ENCODE measurements at places on chromosomes 11 and 22.

GRCh38 chr11:104105155-104105554 lies 58.8 kb downstream of the PDGFD start:
- DNase-seq: no peak

DNA sequence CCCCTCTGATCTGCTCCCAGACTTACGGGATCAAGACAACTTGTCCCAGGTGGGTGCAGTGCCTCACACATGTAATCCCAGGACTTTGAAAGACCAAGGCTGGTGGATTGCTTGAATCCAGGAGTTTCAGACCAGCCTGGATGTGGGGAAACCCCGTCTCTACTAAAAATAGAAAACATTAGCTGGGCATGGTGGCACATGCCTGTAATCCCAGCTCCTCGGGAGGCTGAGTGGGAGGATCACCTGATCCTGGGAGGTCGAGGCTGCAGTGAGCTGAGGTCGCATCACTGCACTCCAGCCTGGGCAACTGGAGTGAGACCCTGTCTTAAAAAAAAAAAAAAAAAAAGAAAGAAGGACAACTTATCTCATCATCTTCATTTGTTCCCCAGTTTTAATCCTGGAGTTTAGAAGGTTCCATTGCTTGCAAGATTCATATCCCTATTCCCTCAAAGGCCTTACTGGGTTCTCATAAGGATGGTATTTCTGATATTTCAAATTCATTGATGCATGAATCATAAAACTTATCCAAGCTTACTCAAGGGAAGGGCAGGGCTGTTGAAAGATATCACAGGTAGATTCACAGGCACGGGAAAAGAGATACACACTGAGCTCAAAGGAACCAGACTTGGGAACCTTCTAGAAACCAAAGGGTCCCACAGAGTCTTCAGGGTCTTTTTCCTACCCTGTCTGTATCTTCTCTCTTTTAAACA lies 14.6 kb downstream of the ENDOD1 start:
- no peak for DNase-seq

GRCh38 chr11:22304337-22304961 lies 33.7 kb upstream of the SLC17A6 start:
- peak; percentile 25 for DNase-seq

DNA sequence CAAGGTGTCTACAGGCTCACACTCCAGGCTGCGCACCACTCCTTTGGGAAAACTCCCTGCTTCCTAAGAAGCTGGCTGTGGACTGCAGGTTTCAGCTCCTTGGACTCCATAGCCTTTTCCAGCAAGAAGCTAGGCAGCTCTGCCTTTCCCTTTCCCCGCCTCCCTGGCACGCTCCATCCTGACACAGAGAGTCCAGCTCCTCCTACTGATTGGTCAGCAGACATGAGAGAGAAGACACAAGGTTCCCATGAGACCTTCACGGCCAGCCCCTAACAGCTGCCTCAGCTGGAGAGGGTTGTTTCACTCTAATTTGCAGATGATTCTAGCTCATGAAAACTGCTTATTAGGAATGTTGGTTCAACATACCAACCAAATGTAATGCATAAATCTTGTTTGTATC lies 27.6 kb downstream of the TENM4 start:
- DNase-seq: no peak

DNA sequence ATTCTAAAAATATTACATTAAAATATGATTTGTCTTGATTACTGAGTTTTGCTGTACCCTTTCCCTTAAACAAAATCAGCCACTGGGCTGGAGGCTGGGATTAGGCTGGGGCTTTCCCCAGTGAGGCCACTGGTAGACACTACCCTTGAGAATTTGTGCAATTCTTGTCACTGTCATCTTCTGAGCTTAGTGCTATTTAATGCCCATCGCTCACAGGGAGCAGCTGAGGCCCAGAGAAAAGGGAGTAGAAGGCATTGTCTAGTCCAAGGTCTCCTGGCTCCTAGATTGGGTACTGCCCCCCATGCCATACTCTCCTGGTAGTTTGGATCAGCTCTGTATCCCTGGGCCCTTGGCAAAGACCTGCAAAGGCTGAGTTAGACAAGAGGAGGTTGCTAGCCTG lies 6.7 kb downstream of the CHRM1 start:
- DNase-seq: no peak

DNA sequence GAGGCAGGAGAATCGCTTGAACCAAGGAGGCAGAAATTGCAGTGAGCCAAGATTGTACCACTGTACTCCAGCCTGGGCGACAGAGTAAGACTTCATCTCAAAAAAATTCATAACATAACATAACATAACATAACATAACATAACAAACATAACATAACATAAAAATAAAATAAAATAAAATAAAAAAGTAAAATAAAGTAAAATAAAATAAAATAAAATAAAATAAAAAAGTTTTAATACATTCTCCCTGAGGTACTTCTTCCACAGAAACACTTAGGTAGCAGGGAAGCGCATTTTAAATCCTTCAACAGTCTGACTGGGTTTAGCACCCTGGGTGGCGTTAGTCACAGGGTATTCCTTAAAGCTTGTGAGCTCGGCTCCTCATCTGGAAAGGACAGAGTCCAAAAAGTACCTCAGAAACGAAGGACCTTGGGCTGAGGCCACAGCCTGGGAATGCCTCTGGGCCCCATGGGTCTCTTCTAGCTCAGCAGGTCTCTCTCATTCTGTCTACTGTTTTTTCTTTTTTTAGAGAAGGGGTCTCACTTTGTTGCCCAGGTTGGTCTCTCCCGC lies 41.7 kb downstream of the MICAL3 start:
- no peak for DNase-seq

DNA sequence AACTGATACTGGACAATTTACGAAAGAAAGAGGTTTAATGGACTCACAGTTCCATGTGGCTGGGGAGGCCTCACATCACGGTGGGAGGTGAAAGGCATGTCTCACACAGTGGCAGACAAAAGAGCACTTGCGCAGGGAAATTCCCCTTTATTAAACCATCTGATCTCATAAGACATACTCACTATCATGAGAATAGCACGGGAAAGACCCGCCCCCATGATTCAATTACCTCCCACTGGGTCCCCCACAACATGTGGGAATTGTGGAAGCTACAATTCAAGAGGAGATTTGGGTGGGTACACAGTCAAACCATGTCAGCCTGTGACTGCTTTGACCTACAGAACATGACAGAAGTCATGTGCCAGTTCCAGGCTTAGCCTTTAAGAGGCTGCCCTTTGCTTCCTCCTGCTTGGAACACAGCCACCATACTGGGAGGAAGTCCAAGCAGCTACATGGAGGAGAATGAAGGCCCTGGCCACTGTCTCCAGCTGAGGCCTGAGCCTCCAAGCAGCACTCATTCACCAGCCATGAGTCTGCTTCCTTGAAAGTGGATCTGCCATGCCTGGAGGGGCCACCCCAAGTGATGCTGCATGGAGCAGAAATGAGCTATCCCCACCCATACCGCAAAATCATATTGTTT lies 10.9 kb upstream of the GAL start:
- DNase-seq: no peak

DNA sequence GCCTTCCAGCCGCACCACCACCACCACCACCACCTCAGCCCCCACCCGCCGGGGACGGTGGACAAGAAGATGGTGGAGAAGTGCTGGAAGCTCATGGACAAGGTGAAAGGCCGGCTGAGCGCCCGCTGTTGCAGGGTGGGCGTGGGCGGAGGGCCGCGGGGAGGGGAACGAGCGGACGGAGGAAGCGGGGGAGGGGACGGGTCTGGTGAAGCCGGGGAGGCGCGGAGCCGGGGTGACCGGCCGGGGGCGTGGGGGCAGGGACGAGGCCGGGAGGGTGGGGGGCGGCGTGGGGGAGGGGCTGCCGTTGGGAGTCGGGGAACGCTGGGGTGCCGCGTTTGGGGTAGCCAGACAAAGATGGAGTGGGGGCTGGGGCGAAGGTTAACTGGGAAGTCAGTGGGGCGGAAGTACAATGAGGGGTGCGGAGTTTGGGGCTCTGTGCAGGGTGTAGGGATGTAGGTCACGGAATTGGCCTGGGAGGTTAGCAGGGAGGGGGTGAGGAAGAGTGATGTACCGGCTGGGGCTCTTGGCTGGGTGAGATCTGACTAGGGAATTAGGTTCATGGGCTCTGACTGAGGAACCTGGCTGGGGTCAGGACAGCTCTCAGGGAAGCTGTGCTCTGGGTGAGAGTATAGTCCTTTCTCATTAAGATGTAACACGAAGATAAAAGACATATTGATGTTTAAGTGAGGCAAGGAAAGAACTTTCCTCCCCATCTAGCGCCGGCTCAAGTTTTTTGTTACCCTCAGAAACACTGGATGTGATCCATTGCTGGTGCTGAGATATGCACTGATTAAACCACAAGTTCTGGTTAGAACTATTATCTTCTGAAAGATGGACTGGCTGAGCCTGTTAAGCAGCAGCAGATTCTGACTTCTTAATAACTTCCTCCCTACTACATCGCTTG lies 624 bp downstream of the CBL start:
- DNase-seq: peak; percentile 79

DNA sequence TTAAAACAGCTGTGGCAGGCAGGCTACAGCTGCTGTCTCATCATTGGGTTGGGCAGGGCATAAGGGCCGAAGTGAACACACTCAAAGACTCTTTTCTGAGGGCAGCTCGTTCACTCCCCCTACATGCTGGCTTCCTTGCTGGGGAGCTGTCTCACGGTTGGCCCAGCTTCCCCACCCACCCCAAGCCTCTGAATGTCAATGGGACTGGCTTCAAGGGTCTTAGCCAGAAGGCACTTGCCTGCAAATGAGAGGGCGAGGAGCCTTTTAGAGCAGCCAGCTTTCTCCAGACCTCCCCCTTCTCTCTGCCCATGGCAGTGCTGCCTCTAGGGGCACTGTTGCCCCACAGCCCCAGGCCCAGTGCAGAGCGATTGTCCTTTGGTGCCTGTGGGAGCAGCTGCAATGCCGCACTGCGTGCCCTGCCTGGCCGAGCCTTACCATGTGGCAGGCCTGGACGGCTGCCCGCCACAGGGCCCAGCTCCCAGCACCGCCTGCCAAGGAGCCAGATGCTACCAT lies 94.7 kb upstream of the RASSF10 start:
- DNase-seq: peak; percentile 27

DNA sequence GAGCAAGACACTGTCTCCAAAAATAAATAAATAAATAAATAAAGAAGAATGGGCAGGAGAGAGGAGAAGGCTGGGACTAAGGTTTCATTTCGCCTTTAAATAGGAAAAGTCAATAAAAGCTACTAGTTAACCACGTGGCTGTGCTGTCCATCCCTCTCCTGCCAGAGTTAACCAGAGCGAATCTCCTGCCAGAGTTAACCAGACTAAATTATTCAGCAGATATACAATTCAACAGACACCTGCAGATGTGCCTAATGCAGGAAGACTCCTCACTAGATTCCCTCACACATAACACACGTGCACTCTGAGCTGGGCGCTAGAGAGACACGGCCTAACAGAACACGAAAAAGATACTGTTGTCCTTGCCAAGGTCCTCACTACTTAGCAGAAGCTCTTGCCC lies 156.1 kb downstream of the IGLL1 start:
- no peak for DNase-seq

DNA sequence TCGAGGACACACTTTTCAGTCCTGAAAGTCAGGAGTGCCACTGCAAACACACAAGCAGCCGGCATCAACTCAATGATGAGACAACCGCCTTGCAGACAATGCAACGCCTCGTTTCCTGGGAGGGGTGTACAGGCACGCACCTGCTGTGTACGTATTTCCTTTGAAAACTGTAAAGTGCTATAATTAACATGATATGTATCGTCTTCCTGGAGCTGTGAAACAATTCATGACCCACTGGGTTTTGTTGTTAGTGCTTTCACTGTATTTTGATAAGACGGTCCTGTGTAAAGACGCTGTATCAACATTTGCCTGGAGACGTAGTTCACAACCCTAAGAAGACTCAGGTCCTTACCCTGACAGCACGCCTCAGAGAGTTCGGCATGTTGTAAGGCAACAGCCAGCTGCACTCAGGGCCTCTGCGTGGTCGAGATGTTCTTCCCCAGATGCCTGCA lies 105.7 kb upstream of the ANO1 start:
- no peak for DNase-seq

DNA sequence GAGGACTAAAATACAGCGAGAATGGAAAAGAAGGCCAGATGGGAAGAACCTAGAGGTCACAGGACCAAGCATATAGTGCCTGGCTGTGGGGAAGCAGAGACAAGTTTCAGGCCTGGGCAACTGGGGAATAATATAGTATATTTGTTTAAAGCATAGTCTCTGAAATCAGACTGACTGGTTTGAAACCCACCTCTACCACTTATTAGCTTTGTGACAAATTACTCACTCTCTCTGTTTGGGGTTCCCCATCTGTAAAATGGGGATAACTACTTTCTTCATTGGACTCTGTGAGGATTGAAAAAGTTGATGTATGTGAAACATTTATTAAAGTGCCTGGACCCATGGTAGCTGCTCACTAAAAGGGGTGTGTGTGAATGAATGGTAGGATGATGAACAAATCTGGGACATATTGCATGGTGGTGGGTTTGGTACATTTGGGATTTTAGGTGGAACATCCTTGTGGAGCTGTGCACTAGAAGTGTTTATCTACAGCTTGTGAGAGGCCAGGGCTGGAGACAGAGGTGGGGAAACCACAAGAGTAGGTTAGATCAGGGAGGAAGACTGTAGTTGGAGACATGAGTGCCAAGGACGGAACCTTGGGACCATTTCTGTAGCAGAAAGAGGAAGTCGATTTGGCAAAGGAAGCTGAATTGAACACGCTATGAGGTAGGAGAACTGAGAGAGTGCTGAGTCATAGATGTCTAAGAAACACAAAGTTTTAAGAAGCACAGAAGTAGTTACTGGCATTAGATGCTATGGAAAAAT lies 52.6 kb downstream of the SWAP70 start:
- DNase-seq: peak; percentile 43

GRCh38 chr11:47415091-47415854 lies 6.9 kb downstream of the SLC39A13 start:
- DNase-seq: no peak

DNA sequence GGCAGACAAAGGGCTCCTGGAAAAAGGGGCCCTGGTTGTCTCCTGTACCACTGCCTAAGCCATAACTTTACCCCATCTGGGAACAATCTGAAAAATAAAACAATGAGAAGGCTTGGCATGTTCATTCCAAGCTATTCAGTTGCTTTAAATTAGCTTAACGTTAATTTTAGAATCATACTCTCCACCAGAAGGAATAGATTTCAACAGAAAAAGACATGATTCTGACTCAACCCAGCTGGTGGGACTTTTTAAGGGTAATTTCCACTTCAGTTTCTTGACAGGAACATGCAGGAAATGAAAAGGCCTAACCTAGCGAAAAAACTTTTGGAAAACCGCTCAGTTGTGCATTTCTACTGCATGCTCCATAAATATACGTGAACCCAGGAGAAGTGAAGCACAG lies 7.9 kb downstream of the SF3A1 start:
- DNase-seq: no peak

- DNase-seq: no peak
These were observed 46.5 kb upstream of the GALNT18 start for GRCh38 chr11:11668274-11668673.

GRCh38 chr11:34637303-34637702 lies 16.4 kb downstream of the EHF start:
- DNase-seq: no peak

GRCh38 chr11:71185411-71185810 lies 67.0 kb downstream of the SHANK2 start:
- DNase-seq: no peak

GRCh38 chr11:132158696-132159095 lies 788.3 kb downstream of the NTM start:
- no peak for DNase-seq

All from GM13977 (cell line).